Pulmonary artery endothelial cell (primary cell): ENCODE measurements at places on chromosomes 2 and 18. TPM values are rescaled to one million over a fixed set of nuclear protein-coding genes. Genes with fewer than 3 reads are reported as not detected.

Gene GALNT5
- total RNA-seq, result under 0.01 TPM in 1 of 2 replicates, not detected in the other

- DNase-seq, result no peak
Observed at GRCh38 chr2:159266554-159266953, 19.9 kb downstream of the WDSUB1 start.

GRCh38 chr2:134410831-134411231 is 157.0 kb downstream of the MGAT5 start:
- DNase-seq, result no peak

Gene GREB1L
- 0.20 and 0.67 TPM in 2 replicates for total RNA-seq

DNA sequence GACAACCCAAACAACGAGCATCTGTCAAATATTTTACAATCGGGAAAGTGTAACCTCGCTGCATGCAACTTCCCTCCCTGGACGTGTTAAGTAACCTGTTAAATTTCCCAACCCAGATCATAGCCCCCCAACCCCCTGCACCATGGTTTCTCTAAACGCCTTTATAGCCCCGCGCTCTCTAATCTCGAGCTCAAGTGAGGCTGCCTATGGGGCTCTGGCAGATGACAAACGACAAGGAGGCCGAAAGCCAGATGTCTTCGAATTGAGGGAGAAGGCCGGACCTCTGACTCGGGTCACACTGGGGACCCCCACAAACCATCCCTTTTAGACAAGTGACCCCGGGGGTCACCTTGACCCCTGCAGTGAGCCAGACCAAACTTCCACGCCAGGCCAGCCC is 526 bp downstream of the COX7A2L start:
- DNase-seq, result no peak

Gene POTEC
- total RNA-seq, result not detected in 2 replicates

Gene ANKRD53
- 0.14 and 0.20 TPM in 2 replicates for total RNA-seq

GRCh38 chr2:8494151-8494550 is 187.7 kb upstream of the ID2 start:
- DNase-seq, result no peak

DNA sequence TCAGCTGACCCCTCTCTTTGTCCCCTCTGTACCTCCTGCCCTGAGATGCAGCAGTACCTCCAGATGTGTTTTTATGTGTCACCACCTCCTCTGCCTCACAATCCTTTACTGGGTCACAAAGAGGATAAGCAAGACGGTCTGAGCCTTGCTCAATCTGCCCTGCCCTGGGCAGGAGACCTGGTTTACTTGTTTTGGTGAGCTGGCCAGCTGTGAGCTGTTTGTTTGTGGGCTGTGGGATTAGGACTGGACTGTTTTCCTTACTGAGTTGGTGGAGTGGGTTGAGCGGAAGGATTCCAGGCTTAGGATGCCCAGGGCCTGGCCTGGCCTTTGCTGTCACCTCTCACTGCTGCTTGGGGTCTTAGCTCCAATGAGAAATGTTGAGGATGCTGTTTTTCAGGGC is 299.5 kb downstream of the SRBD1 start:
- no peak for DNase-seq

DNA sequence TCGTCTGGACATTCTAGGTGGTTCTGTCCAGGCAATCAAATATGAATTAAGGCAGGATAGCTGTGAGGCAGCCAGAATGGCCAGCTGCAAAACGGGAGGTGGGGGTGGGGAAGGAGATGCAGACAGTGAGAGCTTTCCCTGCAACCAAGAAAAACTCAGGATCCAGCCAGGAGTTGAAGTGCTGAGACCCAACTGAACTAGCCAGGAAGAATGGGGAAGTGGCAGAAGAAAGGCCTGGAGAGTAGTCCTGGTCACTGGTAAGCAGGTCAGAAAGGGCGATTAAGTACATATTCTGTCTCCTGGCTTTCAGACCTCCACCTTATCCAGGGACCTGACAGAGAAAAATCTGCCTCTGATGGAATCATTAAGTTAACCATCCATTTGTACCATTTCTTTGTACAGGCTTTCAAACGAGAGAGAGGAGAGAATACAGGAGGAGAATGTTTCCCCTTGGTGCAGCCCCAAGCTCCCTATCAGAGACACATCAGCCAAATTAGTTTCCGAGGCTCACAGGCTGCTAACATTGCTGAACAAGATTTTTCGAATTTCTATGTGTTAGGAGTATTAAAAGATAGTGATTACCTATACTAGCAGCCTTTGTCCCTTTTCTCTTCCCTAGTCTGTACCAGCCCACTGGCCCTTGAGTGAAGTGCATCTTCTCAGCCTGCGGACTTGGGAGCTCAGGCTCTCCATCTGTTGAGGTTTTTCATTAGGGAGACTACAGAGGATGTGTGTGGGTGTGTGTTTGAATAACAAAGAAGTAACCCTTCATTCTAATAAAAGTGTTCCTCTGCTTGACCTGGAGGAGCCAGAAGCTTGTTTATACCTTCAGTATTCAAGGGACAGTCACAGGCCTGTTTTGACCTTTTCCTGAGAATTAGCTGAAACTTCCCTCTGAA is 12.5 kb upstream of the HOXD1 start:
- DNase-seq, result no peak

DNA sequence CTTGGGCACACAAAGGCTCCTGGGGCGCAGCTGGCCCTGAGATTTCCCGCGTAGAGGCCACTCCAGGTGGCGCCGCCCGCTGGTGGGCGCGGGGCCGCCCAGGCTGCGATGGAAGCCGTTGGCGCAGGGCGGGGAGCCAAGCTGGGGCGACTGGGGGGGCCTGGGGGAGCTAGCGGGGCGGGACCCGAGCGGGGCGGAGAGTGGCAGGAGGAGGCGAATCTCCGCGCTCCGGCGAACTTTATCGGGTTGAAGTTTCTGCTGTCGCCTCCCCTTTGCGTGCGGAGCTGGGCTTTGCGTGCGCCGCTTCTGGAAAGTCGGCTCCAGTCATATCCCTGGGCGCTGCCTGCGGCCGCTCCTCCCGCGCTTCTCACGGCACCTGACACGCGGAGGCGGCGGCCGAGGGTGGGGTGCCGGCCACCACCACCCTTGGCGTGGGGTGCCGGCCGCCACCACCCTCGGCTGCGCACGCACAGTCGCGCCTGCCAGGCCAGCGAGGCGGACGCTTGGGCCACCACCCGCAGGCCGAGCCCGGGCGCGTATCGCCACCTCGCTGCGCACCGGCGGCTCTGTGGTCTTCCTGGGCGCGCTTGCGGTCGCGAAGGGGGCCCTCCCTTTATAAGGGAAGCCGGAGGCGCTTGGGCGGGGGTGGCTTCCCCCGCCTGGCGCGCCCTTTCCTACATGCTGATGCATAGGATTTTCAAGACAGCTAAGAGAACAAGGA is 919 bp upstream of the CYP1B1 start:
- no peak for DNase-seq

Gene ARHGAP28
- 0.39 and 4.4 TPM in 2 replicates for total RNA-seq
